Hypothalamus (tissue), 51 donors: ENCODE measurements at places on chromosomes 13 and 19.

DNA sequence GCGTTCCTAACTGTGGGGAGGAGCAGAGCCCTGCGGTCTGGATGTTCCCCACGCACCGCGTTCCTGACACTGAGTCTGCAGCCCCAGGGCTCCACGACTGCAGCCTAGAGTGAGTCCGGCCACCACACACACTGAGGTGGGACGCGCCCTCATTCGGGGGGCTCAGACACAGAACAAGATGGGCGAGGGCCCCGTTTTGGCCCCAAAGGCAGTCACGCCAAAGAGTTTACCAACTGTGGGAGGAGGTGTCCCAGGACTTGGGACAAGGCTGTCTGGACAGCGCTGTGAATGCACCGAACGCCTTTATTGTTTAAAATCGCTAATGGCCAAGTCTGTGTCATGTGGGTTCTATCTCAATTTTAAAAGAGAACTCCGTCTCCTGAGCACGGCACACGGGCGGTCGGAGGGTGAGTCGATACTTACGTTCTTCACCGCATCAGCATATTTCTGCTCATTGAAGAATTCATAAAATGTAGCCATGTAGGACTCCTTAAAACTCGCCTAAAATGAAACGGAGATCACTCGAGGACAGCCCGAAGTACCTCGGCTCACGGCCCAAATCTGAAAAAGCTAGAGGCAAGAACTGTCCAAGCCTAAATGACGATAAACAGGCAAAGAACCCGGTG is 35.2 kb upstream of the C13orf46 start:
- no peak for DNase-seq

DNA sequence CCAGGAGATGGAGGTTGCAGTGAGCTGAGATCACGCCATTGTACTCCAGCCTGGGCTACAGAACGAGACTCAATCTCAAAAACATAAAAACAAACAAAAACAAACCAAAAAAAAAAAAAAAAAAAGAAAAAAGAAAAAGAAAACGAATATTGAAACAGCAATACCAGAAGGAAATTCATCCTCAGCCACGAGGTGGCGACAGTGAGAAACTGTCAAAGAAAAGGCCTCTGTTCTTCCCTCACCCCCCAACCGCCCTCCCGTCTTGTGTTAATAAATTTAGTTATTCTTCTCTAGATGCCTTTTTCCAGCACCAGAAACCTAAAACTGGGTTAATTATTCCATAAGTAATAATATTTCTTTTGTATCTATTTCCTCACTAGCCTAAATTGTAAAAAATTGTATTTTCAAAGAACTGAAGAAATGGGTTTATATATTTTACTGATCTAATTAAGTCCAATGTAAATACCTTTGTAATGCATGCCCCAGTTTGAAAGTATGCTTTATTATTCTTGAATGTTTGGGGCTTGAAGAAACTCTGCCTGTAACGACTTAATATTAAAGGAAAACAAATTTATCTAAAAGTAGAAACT is 38.6 kb downstream of the LIG4 start:
- DNase-seq: no peak

GRCh38 chr13:111363121-111363520 is 42.7 kb downstream of the TEX29 start:
- DNase-seq: no peak

GRCh38 chr19:58218899-58219298 is 9.8 kb upstream of the ZNF544 start:
- DNase-seq: no peak

DNA sequence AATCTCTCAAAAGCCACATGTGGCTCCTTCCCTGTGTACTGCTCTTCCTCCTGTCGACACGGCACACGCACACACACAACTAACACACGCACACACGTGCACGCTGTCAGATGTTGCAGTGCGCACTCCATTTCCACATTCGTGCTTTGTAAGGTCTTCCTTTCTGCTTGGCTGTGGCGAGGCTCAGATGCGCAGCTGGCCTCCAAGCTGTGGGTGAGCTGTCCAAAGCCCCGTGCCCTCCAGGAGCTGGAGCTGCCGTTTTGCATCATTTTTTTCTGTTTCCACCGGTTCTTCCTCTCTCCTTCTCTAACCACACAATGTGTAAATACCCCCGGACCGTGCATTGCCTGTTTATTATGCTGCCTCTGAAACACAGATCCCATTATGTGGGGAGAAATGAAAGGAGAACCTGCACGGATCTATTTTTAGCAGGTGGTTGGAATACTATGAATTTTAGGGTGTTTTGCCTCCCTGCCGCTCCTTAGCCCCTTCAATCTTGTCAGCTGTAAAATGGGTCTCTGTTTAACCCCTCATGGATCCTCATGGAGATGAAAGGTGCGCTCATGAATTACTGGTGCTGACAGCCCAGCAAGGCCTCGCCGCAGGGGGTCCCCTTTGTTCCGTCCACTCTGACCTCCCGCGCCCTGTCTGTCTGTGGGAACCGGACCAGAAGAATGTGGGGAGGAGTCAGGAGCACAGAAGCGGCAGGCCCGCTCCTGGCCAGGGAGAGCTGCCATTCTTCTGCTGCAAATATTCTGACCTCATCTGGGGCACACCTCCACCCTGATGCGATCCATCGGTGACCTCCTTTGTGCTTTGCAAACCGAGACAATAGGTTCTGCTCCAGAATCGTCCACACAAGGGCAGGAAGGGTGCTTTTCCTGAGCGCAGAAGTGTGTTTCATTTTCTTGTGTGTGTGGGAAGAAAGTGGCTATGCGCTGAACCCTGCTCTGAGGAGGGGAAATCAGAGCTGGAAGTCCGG is 137.7 kb downstream of the SOX1 start:
- no peak for DNase-seq

DNA sequence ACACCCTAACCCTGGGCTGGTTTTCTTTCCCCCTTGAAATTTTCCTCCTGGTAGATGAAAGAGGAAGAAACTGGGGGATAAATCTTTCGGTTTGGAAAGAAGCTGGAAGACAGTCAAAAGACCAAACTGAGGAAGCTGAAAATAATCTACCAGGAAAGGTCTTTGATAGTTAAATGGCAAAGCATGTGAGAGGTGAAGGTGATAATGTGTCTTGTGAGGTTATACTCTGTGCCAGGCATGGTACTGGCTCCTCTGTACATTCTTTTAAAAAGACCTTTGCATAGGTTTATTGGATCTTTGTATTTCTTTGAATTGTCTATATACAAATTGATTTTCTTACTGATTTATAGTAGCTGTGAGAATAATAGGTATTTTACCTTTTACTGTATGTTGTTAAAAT is 98.6 kb downstream of the FREM2 start:
- DNase-seq: no peak

GRCh38 chr19:45104658-45105349 is 11.8 kb downstream of the PPP1R37 start:
- no peak for DNase-seq

- peak; percentile 84 for DNase-seq
Measured at GRCh38 chr19:42244347-42245220, 2.2 kb upstream of the GSK3A start.
